ENCODE measurements at places on chromosomes 2 and 18. TPM values are rescaled to one million over a fixed set of nuclear protein-coding genes. Genes with fewer than 3 reads are reported as not detected.
A peak's percentile ranks its signal among the peaks of the same experiment; 100 is the strongest.

GRCh38 chr2:44051593-44052347, 56.0 kb upstream of the LRPPRC start:
- no peak for DNase-seq

- no peak for DNase-seq
Observed at GRCh38 chr2:62221141-62221540, 25.2 kb downstream of the B3GNT2 start.

Gene FRZB
- total RNA-seq = not detected

DNA sequence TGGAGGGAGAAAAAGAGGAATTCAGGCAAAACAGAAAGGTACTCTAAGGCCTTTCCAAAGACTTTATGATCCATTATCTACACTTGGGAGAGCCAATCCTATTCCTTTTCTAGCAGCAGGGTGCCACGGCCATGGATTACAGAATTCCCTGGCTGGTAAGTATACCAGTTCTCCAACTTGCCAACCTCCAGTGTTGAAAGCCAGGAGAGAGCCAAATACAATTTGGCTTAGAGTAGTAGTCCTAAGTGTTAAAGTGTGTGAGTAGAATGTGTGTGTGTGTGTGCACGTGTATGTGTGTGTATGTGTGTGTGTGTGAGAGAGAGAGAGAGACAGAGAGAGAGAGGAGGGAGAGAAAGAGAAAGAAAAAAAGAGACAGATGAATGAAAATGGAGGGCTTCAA, 43.3 kb downstream of the WDPCP start:
- no peak for DNase-seq

Gene RIF1
- 50.9 TPM for total RNA-seq

Gene PNKD
- 28.4 TPM for total RNA-seq

DNA sequence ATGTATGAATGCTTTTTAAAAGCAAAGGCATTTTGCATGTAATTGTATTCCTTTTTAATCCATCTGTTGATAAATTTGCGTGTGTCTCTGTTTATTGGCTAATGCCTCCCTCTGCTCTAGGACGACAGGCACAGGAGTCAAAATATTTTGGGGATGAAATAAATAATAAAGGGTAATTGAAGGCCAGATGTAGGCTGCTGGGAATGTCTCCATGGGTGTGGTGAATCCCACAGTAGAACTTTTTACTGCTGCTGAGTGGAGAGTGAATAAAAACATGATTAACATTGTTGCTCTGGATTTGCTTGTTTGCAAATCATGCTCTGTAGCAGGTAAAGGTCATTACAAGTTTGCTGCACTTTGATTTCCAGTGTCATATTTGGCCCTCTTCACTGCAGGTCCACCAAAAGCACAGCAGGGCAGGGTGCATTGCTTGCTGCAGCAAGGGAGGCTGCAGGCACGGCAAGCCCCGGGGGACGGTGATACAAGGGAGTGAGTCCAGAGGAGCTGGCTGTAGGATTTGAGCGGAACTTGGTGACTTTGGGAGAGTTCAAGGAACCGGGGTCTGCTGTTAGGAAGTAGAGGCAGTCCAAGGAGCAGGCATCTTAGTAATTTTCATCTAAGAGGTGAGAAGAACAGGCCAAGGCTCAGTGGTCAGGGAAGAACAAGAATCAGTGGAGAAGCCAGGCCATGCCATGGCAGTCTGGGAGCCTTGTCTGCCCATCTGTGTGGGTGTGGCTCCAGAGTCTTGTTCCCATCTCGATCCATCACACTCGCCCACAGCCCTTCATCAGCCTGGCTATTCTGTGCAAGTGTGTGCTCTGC, 201.5 kb upstream of the RAB6C start:
- no peak for DNase-seq

Gene TBC1D8
- total RNA-seq = 27.8 TPM

- peak; percentile 89 for DNase-seq
Observed at GRCh38 chr18:41954827-41955613, at the start of gene PIK3C3. Gene PIK3C3 (plus strand): TSS chr18:41955234. CDS start chr18:41955292, 58 bp downstream.

GRCh38 chr2:230575642-230576324, 136.9 kb upstream of the CAB39 start:
- peak; percentile 9 for DNase-seq

DNA sequence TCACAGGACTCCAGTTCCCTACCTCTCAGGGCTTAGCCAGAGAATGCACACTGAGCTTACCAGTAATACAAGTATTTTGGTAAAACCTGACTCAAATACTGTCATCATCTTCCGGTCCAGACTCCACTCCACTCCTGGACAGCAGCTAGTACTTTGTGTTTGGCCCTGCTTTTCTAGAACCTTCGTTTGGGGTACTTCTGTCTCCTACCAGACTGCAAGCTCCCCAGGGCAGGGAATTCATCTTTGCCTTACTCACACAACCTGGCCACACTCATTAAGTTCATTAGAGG, 108.9 kb upstream of the CDC42EP3 start:
- DNase-seq = no peak

Gene ZAP70
- total RNA-seq = not detected

- no peak for DNase-seq
Observed at GRCh38 chr18:11521853-11522252, 87.5 kb upstream of the SLC35G4 start.

DNA sequence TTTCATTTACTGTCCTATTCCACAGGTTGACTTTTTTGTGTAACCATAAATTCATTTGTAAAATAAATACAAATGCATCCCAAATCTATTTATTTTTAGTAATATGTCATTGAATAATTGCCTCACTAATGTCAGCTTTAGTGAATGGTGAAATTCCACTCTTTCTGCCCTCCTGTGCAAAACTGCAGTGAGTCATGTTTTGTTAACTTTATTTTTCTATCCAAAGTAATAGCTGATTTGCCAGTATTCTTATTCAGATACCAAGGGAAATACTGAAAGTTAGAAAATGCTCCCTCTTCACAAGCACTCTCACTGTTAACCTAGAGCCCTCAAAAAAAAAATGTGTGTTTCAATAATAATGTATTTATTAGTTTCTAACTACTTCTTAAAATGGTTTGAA, 322.8 kb downstream of the RIT2 start:
- no peak for DNase-seq

DNA sequence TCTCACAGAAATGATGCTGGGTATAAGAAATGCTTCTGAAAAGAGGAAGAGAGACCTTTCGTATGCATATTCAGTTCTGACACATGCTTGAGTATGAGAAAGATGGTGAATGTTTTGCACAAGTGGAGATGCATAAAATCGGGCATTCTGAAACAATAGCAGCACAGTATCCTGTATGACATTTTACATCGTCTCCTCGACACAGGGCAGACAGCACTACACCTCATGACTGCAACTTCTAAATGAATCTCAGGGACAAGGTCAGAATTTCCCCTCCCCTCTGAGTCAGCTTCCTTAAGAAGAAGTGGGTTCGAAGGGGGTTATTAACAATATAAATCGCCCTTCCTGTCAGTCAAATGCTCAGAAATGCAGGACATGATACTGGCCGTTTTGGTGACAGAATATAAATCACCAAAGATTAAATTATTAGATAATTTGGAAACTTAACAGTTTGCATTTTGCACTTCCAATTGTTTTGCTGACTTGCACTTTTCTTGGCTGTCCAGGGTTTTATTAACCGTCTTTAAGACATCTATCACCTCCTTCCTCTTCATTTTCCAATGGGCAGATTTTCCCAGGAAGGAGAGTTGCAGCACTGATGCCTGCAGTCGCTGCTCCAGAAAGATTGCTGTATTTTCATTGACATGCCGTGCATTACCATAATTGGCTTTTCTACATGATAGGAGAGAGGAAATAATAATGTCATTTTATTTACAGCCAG, 57.2 kb downstream of the TSHZ1 start:
- DNase-seq = no peak

DNA sequence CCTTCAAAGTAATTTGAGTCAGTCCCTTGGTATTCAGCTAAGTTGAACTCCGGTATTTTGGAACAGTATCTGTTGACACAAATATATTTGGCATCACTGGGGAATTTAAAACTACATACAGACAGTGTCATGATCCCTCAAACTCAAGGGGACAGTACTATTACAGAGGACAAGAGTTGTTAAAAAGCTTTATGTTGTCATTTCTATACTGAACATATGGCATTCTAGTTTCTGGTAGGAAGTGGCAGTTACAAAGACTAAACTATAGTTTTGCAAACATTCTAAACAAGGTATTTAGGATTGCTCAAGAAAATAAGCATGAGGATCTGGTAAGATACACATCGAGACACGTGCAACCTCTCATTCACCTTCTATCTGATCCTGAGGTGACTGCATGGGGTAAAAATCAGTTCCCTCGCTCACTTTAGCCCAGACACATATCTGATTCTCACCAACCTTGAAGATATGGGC, 16.6 kb upstream of the CCNYL1 start:
- DNase-seq = no peak

DNA sequence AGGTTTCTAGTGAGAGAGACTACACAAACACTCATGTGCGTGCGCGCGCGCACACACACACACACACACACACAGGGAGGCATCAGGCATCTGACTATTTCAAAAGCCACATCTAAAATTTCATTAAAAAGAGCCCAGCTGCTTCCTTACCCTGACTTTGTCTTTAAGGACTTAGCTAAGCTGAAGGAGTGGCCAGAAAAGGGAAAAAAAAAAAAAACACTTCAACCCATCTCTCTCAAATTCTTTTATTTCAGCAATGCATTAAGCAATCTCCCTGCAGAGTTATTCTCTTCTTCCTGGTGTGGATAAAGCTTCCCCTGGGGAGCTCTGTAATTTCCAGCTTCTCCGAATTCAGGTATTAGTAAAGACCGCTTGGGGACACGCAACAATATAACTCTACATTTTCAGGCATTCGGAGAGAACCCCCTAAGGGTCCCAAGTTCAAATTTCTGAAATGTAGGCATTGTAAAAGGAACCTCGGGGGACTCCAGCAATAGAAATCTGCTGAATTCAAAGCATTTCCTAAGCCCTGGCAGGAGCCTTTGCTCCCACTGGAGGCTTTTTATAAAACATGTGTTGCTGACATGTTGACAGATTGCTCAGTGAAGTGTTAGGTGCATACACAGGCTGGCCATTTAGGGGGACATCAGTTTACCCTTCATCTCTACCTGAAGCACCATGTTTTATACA, 67.0 kb downstream of the ZNF521 start:
- DNase-seq = no peak

GRCh38 chr2:33267756-33268155, 208.7 kb upstream of the RASGRP3 start:
- DNase-seq = no peak

Gene UPP2
- not detected for total RNA-seq

DNA sequence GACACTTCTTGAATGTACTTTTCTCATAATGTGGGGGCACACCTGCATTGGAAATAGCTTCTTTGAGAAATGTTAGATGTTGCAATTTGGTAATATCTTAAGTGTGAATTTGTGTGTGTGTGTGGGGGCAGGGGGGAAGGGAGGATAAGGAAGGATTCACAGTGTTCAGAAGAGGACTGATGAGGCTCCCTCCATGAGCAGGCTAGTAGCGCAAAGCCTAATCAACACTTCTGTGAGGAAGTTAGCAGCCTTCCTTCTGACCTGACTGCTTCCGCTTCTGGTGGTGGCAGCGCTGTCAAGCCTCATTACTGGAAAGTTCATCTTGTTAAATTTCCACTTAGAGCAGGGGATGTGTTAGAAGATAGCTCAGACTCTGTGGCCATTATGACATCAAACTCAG, 295.4 kb upstream of the SPRED2 start:
- DNase-seq = no peak

Gene UGT1A3
- not detected for total RNA-seq

DNA sequence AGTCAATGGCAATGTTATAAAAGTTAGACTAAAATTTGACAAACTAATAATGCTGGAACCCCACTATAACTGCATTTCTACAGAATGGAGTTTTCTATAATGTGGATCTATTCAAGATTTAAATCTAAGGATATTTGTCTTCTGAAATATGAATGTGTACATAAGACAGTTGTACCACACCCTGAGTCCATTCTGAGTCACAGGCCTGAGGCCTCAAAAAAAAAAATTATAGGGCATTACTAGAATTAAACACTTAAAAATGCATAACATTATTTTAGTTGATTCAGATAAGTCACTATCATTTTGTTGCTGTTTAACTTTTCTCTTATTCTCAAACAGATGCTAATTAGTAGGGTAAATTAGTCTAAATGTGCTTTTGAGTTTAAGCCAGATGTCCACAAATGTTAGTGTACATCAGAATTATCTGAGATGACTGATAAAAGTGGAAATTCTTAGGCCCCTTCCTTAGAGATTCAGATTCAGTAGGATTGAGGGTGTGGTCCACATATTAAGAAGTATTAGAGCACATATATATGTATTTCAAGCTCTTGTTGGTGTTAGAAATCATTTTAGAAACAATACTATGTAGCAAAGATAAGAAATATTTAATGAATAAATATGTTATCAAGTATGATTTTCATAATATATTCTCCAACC, 42.4 kb upstream of the COL5A2 start:
- DNase-seq = peak; percentile 70

- no peak for DNase-seq
Observed at GRCh38 chr2:177326005-177326404, 61.5 kb upstream of the NFE2L2 start.

- DNase-seq = no peak
Observed at GRCh38 chr18:23260926-23261590, 125.8 kb downstream of the CABLES1 start.

DNA sequence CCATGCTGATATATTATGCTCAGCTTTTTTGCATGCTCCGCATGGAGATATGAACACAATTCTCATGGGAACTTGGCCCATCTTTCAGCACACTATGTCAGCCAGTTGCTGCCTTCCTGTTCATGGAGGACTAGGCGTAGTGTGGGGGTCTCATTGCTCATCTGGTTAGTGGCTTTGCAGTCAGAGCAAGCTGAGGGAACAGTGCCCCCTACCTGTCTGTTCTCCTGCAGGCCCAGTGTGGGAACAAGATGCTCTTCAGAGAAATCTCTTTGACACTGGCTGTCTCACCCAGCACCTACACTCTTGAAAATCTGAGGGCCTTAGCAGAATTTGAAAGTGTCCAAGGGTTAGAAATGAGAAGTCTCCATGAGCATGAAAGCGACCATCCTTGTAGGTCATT, 47.1 kb downstream of the SPTBN1 start:
- peak; percentile 22 for DNase-seq

DNA sequence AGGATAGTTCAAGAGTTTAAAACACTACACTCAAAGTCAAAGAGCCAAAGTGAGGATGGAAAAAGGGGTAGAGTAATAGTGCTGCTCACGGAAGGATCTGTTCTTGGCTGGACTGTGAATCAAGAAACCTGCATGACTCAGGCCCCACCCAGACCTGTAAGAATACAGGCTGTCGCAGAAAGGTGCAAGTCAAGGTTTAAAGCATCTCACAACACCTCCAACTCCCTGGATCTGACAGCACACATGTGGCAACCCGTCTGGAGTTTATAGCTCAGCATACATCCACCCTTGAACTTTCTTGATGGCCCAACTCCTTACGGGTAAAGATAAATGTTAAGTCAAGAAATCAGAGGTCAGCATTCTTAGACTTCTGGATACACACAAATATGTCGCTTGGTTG, 6.3 kb downstream of the KIAA2012 start:
- no peak for DNase-seq

DNA sequence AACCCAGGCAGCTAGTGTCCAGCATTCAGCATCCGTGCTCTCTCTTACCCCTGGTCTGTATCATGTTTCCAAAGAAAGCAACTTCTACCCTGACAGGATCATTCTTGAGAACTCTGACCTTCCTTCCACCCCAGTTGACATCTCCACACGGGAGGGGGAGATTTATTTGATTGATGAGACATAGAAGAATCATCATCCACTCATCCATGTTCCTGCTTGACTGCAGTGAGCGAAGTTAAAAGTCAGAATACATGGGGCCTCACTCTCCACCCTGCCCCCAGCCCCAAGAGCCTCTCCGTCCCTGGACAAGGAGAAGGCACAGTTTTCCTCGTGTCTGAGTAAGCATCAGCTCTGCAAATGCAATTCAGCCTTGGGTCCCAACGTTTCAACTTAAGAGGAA, 356.0 kb upstream of the TNP1 start:
- no peak for DNase-seq

Measured in NCI-H460 (cell line).